ENCODE measurements at places on chromosomes 1 and 21.

GRCh38 chr1:165452336-165453130, 7.6 kb upstream of the RXRG start:
- no peak for DNase-seq

DNA sequence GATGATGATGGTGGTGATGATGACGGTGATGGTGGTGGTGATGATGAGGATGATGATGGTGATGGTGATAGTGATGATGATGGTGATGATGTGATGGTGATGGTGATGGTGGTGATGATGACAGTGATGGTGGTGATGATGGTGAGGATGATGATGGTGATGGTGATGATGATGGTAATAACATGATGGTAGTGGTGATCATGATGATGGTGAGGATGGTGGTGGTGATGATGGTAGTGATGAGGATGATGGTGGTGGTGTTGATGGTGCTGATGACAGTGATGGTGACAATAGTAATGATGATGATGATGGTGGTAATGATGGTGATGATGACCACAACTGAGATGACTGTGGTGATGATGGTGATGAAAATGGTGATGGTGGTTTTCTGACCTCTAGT, 4.9 kb downstream of the ACTRT2 start:
- no peak for DNase-seq

DNA sequence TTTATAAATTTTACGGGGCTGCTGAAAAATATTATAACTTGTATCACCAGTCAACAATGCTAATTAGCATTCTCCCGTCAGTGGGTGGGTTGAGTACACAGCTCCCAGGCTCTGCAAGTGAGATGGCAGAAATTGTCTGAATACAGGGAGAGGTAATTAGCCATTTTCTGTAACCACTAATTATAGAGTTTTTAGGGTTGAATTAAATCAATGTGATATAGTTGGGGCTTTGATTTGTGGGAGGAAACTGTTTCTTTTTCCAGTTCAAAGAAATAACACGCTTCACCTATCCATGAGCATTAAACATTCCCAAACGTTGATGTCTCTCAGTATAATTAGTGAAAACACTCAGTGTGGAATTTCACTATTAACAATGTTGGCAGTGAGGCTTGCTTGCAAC, 1.5 kb downstream of the VANGL1 start:
- DNase-seq = no peak

- DNase-seq = no peak
Measured at GRCh38 chr1:37274938-37275631, 199.3 kb upstream of the ZC3H12A start.

DNA sequence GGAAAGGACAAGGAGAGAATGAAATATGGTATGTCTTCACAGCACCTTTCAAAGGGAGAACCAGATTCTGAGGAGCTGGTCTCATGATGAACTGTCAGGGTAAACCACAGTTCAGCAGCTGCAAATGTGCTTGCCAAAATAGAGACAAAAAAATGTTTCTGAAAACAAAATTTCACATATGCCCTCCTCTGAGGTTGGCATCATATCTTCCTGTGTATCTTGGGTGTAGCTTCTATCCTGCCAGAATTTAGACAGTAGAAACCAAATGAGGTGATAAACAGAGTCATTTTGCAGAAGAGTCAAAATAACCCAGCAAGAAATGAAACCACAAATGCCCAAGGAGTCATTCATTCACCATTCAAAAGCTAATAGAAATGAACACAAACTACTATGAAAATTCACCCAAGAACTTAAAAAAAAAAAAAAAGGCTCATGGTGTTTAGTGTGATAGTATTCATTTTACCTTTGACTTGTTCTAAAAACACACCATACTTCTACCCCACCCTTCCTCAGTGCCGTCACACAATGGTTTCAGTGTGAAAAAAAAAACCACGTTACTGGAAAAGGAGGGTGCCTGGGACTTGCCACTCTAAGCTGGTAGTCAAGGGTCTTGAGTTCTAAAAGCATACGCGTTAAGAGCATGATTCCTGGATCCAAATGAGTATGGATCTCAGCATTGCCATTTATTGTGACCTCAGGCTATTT, 18.5 kb downstream of the SELL start:
- no peak for DNase-seq

DNA sequence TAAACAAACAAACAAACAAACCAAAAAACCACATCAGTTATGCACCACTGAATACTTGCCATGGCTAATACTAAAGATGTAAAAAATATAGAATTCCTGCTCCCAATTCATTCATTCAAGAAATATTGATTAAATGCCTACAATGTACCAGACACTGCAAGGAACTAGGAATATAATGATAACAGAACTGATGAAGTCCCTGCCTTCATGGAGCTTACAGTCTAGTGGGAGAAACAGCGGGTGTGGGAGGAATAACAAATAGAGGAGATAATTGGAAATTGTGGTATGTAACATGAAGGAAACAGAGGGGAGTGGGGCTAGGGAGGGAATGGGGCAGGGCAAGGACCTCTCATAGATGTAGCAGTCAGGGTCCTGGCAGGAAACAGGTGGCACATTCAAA, 58.6 kb upstream of the NBL1 start:
- DNase-seq = no peak

DNA sequence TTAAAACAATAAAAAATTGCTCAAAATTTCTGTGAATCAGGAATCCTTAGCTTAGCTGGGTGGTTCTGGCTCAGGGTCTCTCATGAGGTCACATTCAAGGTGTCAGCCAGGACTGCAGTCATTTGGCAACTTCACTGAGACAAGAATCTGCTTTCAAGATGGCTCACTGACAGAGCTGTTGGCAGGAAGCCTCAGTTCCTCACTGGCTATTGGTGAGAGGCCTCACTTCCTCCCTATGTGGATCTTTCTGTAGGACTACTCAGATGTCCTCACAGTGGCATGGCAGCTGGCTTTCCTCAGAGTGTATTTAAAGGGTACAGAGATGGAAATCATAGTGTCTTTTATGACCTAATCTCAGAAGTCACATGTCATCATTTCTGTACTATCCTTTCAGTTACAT, 785.7 kb downstream of the ADGRL2 start:
- no peak for DNase-seq
